HCT116 (cell line): ENCODE measurements at places on chromosomes 12 and 14. TPM values are rescaled to one million over a fixed set of nuclear protein-coding genes. Genes with fewer than 3 reads are reported as not detected.

DNA sequence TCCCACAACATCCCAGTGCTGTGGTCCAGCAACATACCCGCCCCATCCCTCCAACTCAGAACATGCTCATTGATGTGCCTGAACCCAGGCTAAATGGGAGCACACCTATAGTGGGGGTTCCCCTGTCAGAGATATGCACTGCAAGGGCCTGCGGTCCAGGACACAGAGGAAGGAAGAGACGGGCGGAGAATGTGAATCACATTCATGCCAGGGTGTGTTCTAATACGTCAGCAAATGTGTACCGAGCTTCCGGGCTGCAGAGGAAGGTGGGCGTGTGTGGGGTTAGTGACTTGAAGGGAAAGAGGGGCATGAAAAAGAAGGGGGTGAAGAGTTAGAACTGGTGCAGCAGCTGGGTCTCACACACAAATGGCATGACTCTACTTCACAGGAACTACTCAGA, 83.7 kb downstream of the DPF3 start:
- no peak for DNase-seq
- H3K4me3 ChIP-seq, result no peak overlapping the region

DNA sequence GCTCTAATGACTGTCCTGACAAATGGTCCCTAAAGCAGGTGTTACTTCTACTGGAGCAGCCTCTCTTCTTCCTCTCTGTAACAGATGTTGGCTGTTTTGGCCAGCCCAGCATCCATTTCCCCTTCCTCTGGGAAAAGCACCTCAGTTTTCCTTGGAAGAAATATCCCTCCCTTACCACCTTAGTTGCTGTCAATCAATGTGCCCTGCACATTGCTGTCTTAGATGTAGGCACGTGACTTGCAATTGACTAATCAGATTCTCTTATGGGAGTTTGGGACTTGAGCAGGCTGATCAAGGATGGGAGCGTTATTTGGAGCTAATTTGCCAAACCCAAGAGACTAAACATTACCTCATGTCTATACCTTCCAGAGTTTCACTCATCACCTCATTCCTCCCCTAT, 12.0 kb upstream of the TMED2 start:
- no peaks in the 10 kb centered on the region for H3K36me3 ChIP-seq
- H3K27ac ChIP-seq, result no peak overlapping the region
- no peak overlapping the region for H3K4me3 ChIP-seq
- DNase-seq, result no peak
- H3K4me1 ChIP-seq, result peaks cover 23% of the 10 kb centered on the region

The TBX3 gene
- 12.8 TPM for total RNA-seq

- no peak for DNase-seq
- no peak overlapping the region for H3K27ac ChIP-seq
- peaks cover 40% of the 10 kb centered on the region for H3K27me3 ChIP-seq
- H3K36me3 ChIP-seq, result no peaks in the 10 kb centered on the region
- H3K4me1 ChIP-seq, result no peaks in the 10 kb centered on the region
- H3K4me3 ChIP-seq, result no peak overlapping the region
These were observed 320.1 kb downstream of the DAD1 start for GRCh38 chr14:22268875-22269274.

The TSPAN11 gene
- not detected for total RNA-seq

The KCNMB4 gene
- total RNA-seq, result 5.0 TPM

DNA sequence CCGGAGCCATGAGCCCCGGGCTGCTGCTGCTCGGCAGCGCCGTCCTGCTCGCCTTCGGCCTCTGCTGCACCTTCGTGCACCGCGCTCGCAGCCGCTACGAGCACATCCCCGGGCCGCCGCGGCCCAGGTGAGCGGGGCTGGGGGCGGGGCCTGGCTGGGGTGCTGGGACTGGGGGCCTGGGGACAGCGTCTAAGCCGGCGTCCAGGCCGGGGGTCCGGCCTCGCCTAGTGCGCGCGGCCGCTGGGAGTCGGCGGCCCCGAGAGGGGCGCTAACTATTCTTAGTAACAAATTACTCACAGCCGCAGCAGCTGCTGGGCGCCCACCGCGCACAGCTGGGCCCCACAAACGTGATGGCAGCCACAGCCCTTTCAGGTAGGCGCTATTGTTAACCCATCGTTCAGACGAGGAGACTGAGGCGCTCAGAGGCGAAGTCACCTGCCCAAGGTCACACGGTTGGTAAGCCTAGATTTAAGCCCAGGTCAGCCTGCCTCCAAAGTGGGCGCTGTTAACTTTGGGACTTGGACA, 374 bp downstream of the CYP46A1 start:
- H3K27me3 ChIP-seq, result no peaks in the 10 kb centered on the region
- no peak overlapping the region for H3K27ac ChIP-seq
- peak overlapping the region; percentile 63 for H3K4me3 ChIP-seq
- 0 out of 2 replicates have a peak, but pooled peaks cover 4% of the 10 kb centered on the region for H3K4me1 ChIP-seq

GRCh38 chr12:119423285-119423684, 88.8 kb downstream of the CCDC60 start:
- no peak overlapping the region for H3K27ac ChIP-seq
- H3K4me1 ChIP-seq, result no peaks in the 10 kb centered on the region
- H3K4me3 ChIP-seq, result no peak overlapping the region
- H3K36me3 ChIP-seq, result no peaks in the 10 kb centered on the region
- peak; percentile 35 for DNase-seq
- no peaks in the 10 kb centered on the region for H3K27me3 ChIP-seq

DNA sequence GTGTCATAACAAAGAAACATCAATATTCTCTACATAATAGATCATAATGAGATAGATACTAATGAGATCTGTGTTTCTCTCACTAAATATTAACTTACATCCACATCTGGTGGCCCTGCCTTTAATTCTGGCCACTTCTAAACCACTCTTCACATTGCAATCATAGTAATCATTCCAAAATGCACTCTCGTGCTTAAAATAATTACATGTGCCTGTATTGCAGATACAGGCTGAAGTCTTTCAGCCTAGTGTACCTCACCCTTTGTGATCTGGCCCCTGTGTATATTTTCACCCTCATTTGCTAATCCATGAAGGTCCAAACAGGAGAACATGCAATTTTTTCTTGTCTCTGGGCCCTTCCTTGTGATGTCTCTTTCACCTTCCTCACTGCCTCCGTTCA, 108.0 kb downstream of the LIN7A start:
- no peak overlapping the region for H3K4me3 ChIP-seq
- H3K36me3 ChIP-seq, result no peaks in the 10 kb centered on the region
- no peak for DNase-seq
- H3K4me1 ChIP-seq, result no peaks in the 10 kb centered on the region
- no peak overlapping the region for H3K27ac ChIP-seq
- H3K27me3 ChIP-seq, result peaks cover 7% of the 10 kb centered on the region; the same call in 1 of the 2 replicates

DNA sequence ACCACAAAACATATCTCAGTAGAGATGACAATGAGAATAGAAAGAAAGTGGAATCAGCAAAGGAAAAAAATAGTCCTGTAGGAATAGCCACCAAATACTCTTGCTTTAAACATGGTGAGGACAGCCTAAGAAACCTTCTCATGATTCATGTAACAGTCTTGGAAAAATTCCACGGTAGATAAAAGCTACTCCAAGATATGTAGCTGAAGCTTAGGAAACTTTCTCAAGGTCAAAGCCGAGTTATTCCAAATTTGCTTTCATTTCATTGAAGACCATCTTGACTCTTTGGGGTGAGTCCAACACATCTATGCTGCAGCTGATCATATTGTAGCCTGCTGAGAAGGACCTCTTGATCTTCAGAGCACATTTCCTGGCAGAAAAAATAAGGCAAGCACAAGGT, 157.6 kb downstream of the PAH start:
- no peak overlapping the region for H3K27ac ChIP-seq
- DNase-seq, result no peak
- H3K27me3 ChIP-seq, result peaks cover 52% of the 10 kb centered on the region
